ENCODE measurements at places on chromosomes 1 and 21.

GRCh38 chr21:35178098-35178497 lies 129.0 kb upstream of the RUNX1 start:
- DNase-seq = no peak

DNA sequence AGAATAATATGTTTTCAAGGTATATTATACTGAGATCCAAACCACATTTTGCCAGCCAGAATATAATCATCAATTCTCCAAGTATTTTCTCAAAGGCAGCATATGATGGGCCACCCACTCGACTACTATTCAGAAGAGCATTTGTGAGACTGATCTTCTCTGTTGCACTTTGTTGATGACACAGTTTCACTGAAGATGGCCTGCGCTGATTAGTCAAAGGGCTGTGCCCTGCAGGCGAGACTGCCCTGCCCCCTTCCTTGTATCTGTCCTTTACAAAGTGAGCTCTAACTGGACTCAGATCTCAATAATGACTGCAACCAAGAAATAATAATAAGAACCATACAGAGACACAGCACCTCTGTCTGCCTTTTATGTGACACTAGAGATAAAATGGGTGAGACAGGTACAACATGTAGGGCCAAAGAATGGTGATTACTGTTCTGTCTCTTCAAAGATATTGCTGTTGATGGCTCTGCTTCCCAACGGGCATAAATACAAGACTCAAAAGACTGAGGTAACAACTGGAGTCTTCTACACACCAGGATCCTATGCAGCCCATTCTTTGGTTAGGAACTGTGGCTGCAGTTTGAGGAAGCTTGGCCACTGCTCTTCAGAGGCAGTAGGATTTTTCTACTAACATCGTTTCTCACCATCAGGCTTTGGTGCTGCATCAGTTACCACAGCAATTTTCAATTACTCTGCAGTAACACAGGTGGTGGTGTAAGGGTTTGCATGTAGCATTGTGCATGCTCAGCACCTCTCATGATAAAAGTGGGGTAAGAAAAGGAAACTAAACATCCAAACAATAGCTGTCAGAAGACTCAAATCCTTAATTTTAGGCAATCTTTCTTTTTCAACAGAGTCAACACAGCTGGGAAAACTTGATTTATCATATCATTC lies 481.1 kb downstream of the PTBP2 start:
- DNase-seq = no peak

DNA sequence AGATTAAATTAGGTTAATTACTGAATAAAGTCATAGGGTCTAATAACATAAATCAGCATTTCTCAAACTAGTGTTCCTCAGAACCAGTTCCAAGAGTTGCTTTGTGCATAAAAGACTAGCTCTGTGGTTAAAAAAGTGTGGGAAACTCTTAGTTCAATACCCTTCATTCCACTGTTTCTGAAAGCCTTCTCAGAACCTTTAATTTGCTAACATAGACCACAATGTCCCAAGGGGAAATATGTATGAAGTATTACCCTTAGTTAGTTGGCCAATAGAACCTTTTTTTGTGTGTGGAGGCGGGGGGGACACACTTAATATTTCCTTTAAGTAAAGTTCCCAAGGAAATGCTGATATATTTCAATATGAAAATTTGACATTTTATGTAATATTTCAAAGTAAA lies 20.4 kb downstream of the ODF2L start:
- no peak for DNase-seq

- DNase-seq = no peak
Measured at GRCh38 chr1:39885516-39885915, 2.2 kb upstream of the TRIT1 start.

GRCh38 chr1:199113265-199113869 lies 474.5 kb downstream of the PTPRC start:
- peak; percentile 35 for DNase-seq
